SIG-M5 (cell line): ENCODE measurements at places on chromosomes 6 and 20.

- DNase-seq = no peak
Measured at GRCh38 chr20:59938696-59939051, 1.4 kb downstream of the PPP1R3D start.

GRCh38 chr6:154981079-154981870, 13.8 kb upstream of the TIAM2 start:
- DNase-seq = no peak

GRCh38 chr6:142844065-142844755, 100.8 kb downstream of the HIVEP2 start:
- DNase-seq = no peak

GRCh38 chr20:2739042-2739398, 46.4 kb downstream of the EBF4 start:
- no peak for DNase-seq

DNA sequence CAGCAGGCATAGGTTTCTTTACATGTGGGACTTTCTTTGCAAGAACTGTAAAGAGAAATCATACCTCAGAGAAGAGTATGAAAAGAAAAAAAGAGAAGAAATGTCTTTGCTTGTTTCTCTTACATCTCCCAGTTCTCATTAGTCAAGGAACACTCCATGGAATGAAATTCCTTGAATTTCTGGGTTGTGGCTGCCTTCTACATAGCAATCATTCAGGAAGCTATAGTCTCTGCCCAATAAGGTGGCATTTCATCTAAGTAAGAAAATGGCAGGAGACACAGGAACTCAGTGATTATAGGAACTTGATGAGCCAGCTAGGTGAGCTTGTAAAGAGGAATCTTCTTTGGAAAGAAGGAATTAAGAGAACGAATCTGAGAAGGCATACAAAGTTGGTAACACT, 197.0 kb upstream of the FKBP1C start:
- DNase-seq = no peak

DNA sequence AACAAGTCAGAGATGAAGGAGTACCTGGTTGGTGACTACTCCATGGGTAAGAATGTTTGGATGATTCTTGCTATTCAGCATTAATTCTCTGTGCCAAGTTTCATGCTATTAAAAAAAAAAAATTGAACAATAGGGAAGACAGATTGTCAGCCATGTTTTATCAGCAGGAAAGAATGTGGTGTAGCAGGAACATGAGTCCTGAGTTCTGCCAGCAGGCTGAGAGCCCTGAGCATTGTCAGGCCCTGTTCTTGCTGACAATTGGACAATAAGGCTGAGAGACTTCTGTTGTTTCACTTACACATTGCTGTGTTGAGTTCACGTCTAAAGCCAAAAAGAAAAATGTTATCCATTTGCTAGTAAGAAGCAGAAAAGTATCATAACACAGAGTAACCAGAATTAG, 70.4 kb upstream of the SMIM28 start:
- DNase-seq = no peak

GRCh38 chr6:28380381-28380780, 19.2 kb downstream of the ZSCAN12 start:
- no peak for DNase-seq

- no peak for DNase-seq
Measured at GRCh38 chr6:105428342-105428957, 25.6 kb upstream of the PREP start.

- no peak for DNase-seq
Measured at GRCh38 chr20:6959900-6960312, 192.4 kb downstream of the BMP2 start.

GRCh38 chr6:163455552-163455951, 41.0 kb downstream of the QKI start:
- no peak for DNase-seq

GRCh38 chr20:49405696-49406095, 76.8 kb downstream of the KCNB1 start:
- no peak for DNase-seq

DNA sequence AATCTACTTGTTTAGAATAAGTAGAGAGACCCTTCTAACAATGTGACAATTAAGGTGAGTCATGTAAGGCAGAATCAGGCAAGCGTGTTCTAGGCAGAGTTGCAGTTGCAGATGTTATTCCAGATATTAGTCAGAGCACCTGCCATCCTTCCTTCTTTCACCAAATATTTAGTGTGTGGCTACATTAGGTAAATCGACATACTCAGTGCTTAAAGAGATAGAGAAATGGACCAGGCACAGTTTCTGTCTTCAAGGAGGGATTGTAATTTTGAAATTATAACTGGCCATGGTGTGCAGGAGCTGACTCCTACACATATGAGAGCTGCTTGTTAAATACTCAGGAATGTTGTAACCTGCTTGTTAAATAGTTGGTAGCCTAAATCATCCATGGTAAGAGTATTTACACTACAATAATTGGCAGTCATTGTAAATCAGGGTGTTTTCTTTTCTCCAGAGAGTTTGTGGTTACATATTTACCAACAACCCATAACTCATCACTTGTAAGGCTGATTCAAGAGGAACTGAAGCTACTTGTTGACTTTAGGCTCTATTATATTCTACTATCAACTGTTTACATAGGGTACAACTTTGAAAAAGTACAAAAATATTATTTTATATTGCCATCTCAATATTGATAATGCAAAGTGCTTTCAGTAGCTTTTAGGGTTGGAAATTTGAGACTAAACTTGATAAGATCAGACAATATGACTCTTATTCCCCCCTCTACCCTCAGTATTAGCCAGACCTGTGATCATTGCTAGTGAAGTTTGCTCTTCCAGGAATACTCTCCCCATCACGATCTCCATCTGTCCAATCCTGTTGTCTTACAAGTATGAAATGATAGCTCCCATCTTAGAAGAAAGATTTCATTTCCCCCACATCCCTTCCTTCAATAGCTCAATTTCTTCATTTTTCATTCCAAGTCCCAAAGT, 607.1 kb downstream of the COL12A1 start:
- no peak for DNase-seq

- no peak for DNase-seq
Measured at GRCh38 chr20:11778206-11778570, 139.5 kb upstream of the BTBD3 start.

GRCh38 chr6:31737315-31737990, 1.1 kb upstream of the CLIC1 start:
- peak; percentile 1 for DNase-seq

DNA sequence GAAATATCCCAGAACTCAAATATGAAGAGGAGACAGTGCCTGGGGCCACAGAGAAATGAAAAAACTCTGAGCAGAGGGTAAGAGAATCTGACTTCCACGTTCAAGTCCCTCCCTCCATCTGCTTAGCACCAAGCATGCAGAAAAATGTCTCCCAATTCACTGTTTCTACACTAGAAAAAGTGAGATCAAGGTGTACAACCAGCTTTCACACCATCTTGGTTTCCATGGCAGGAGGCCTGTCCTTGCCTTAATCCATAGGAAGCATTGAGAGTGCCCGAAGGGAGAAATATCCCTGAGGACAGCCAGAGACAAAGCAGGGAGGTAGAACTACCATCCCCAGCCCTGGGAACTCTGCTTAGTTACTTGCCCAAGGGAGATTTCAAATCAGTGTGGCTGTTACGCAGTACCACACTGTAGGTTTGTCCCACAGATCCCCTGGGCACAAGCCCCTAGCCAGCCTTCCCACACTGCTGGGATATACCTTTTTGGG, 82.9 kb downstream of the SCML4 start:
- no peak for DNase-seq
